ENCODE measurements at places on chromosomes 16 and 17.

DNA sequence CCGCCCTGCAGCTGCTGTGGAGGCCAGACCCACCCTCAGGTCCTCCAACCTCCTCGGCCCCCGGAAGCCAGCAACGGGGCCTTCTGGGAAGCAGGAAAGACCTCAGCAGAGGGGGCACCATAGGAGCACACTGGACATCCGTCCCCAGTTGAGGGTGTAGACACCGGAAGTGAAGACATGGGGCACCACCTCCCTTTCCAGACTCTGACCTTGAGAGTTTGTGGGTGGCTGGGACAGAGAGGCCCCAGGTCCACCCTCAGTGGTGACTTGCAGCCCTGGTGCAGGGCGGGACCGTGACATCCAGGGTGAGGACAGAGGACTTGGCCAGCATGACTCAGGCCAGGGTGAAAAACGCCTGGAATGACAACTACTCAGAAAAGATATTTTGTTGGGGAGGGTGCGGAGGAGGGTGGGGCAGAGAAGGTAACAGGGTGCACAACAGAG, 19.9 kb downstream of the CEP295NL start:
- DNase-seq: peak; percentile 85

DNA sequence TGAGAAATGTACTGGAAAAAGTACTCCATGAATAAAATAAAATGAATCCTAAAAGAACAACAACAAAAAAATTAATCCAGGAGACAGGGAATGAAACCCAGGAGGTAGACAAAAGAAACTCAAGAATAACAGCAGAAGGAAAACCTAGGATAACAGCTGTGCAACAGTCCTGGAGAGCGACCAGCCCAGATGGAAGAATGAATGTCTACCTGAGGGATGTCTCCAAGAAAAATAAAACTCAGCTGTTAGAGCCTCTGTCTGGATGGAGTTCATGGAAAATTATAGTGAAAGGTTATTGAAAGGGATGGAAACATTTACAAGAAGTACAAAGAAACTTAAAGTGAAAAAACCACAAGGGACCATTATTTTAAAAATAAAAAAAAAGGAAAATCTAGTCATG, 135.8 kb upstream of the CA10 start:
- DNase-seq: no peak

DNA sequence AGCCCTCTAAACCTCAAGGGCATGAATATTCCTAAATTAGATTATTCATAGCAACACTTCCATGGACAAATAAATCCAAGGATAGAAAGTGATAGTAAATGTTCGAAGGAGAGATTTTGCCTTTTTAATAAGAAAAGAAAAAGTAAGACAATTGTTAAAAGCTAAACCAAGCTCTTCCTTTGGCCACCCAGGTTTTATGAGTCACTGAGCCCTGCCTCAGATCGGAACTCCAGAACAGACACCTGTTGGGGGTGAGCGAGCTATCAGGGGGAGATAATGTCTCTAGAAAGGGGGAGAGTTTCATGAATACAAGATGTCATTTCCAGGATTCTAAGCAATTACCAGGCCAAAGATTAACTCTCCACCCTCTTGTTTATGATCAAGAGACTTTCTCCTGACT, 171.4 kb downstream of the ANKFN1 start:
- no peak for DNase-seq

DNA sequence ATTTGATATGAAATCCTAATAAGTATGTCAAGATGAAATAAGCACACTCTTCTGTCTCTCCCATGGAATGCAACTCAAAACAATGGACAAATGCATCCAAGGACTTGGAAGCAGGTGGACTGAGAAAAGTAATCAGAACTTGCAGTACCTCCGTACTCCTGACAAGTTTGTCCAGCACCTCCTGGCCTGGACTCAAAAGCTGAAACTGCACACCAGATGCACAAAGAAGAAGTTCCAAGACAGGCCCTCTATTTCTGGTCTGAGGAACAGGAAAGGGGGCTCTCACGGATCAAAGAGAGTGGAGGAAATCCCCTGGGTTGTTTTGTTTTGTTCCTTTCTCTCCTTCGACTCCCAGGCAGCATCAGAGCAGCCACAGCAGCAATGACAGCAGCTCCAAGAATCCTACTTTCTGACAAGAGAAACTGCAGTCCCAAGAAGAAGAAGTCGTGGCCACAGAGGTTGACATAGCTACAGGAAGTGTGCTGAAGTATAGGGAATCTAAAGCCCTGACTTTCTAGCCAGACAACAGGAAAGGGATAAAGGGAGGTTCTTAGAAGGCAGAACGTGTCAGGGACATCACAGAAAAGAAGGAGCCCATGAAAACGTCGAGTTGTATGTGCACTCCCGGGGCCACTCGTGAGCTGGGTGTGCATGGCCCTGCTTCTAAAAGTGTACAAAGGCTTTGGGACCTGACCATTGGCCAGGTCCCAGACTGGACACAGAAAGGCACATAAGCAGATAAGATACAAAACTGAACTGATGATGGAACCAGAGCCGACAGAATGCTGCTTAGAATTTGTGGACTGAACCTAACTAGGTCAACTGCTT, 29.3 kb downstream of the AKAP10 start:
- DNase-seq: no peak

Measured in lower lobe of right lung (tissue), 2 donors.